Esophagus squamous epithelium (tissue), 5 donors: ENCODE measurements at places on chromosomes 2 and 18.

- DNase-seq: no peak
Measured at GRCh38 chr2:10550206-10551001, 102.3 kb upstream of the ODC1 start.

DNA sequence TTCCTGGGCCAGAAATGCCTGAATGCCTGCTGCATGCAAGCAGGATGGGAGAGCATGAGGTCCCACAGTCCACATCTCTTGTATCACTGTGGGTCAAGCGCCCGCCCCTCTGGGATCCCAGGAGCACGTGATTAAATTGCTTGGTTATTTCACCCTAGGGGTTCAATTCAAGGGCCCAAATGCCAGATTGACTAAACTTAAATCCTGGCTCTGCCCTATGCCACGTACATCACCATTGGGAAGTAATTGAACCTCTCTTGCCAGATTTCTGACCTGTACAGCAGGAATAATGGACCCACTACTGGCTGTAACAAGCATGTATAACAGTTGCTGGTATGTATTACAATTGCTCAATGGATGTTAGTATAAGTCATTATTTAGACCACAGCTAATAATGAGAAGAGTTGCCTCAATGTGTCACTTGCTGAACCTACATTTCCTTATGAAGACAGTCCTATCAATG, 19.9 kb downstream of the FHL2 start:
- DNase-seq: no peak

DNA sequence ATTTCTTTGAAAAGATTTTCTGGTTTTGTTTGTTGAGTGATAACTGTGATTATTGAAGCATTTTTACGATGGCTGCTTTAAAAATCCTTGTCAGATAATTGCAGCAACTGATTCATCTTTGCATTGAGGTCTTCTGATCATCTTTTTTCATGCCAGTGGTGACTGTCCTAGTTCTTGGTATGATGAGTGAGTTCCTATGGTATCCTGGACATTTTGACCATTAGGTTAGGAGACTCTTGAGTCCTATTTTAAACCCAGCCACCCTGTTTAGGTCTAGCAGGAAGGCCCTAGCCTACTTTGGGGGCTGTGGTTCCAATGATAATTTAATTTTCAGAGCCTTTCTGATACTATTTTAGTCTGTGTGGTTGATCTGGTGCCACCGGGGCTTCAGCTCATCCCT, 72.7 kb upstream of the REV1 start:
- DNase-seq: no peak

GRCh38 chr2:112004253-112004645, 50.8 kb upstream of the TMEM87B start:
- DNase-seq: peak; percentile 4

- no peak for DNase-seq
Measured at GRCh38 chr2:233449081-233449901, 95.0 kb downstream of the DGKD start.
